ENCODE measurements at places on chromosomes 2 and 18.

- no peak for DNase-seq
These were observed 901 bp downstream of the FEZ2 start for GRCh38 chr2:36597003-36597531.

DNA sequence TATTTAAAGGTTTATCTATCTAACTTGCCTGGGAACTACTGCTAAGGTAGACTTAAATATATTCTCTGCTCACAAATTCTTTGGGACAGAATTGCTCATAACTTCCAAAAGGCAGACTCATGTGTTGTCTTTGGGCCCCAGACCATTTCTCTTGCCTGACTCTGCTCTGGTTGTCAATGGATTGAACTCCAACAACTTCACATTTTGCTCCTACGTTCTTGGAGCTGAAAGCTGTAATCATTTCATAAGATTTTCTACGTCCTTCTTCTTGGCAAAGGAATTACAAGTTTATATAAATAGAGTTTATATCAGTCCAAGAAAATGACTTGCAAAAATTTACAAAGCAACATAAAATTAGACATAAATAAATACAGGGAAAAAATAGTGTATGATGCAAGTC is 32.9 kb upstream of the PPM1B start:
- peak; percentile 54 for DNase-seq

DNA sequence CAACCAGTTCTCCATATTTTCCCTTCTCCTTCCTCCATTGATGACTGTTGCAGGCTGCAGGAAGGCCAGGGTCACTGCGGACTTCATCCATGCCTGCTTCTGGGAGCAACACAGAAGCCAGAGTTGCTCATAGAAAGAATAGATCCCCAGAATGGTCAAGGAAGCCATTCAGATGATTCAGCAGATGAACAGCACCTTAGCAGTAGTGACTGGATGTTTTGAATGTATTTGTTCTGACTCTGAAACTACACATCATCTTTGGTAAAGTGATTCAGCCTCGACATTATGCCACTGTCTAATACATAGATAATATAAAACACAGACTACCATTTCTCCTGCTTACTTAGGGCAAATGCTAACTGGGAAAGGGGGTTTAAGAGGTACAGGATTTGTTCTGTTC is 411.6 kb downstream of the RND3 start:
- peak; percentile 81 for DNase-seq

GRCh38 chr2:173948198-173948597 is 17.0 kb downstream of the SP3 start:
- DNase-seq = no peak

DNA sequence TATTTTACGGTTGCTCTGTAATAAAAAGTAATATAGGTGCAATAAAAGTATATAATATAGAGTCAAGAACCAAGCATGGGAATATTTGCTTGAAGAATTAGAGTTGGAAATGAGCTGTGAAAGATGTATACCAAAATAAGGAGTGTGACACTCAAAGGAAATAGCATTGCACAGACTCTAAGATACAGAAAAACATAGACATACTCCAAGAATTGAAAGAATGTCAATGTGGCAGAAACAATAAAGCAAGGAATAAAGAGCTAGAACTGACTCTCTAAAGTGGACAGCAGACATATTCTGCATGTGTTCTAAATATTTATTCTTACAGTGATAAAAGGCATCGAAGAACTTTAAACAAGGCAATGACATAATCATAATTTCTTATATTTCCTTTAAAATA is 561.1 kb upstream of the SETBP1 start:
- no peak for DNase-seq

- DNase-seq = no peak
These were observed 350.8 kb downstream of the TRIB2 start for GRCh38 chr2:13067508-13067907.
